ENCODE measurements at places on chromosomes 2 and 18. TPM values are rescaled to one million over a fixed set of nuclear protein-coding genes. Genes with fewer than 3 reads are reported as not detected.

The ASAP2 gene
- 65.1 TPM for total RNA-seq

The TRIM43 gene
- 0.07 TPM for total RNA-seq

The SKOR2 gene
- total RNA-seq: not detected

The C2orf66 gene
- not detected for total RNA-seq

The CAPN14 gene
- not detected for total RNA-seq

The CFAP221 gene
- 0.22 TPM for total RNA-seq

The REEP1 gene
- total RNA-seq: 0.89 TPM

The SLC5A7 gene
- not detected for total RNA-seq

The LRPPRC gene
- total RNA-seq: 92.5 TPM

The UGT1A6 gene
- 1.5 TPM for total RNA-seq

The TMEM131 gene
- total RNA-seq: 18.0 TPM

The NEU4 gene
- 0.28 TPM for total RNA-seq

The EMILIN1 gene
- total RNA-seq: 0.43 TPM

The ZSWIM2 gene
- not detected for total RNA-seq

The KCNG2 gene
- total RNA-seq: not detected

The FAM110C gene
- total RNA-seq: 0.18 TPM

The ENOSF1 gene
- 24.5 TPM for total RNA-seq
